ENCODE measurements at places on chromosomes 12 and 14.

- no peak for DNase-seq
Measured at GRCh38 chr12:66587912-66588311, 91.0 kb downstream of the GRIP1 start.

- DNase-seq = no peak
Measured at GRCh38 chr12:6697584-6698351, 2.8 kb downstream of the PIANP start.

GRCh38 chr12:124553862-124554428 lies 13.5 kb downstream of the NCOR2 start:
- DNase-seq = no peak

GRCh38 chr12:93005928-93006392 lies 76.9 kb upstream of the EEA1 start:
- no peak for DNase-seq

- DNase-seq = no peak
Measured at GRCh38 chr12:114500775-114501473, 95.0 kb upstream of the TBX5 start.

DNA sequence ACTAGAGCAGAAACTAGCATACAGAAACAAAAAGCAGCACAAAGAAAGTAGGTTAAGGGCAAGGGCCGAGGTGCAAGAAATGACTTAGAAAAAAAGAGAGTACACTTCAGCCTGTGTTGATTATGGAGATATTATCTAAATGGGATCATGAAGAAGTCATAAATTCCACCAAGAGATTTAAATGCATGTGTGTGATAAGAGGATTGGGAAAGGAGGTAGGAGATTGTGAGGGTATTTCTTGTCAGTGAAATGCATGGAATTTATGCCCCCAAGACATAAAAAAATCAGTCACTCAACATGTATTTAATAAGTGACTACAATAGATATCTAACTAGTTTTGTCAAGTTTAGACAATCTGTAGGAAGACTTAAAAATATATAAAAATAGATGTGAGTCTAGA lies 976.2 kb upstream of the LRFN5 start:
- DNase-seq = no peak

- DNase-seq = no peak
Measured at GRCh38 chr14:48333221-48333920, 658.0 kb upstream of the MDGA2 start.
